ENCODE measurements at places on chromosomes 12 and 14.

DNA sequence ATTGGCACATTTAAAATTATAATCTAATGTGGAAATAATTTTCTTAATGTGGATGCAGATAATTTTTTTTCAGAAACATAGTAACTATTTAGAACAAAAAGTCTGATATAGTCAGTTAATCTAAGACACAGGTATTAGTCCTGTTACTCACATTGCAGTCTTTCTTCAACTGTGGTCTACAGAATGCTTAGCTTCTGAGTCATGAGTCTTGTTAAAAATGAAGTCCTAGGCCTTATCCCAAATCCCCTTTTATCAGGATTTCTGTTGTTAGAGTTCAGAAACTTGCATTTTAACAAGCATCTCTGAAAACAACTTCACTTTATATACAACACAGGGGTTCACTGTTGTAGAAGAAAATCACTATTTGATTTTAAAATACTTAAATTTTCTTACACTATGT, 112.2 kb downstream of the SLC16A7 start:
- no peak for DNase-seq

GRCh38 chr14:65170768-65171507, 68.6 kb upstream of the MAX start:
- no peak for DNase-seq

DNA sequence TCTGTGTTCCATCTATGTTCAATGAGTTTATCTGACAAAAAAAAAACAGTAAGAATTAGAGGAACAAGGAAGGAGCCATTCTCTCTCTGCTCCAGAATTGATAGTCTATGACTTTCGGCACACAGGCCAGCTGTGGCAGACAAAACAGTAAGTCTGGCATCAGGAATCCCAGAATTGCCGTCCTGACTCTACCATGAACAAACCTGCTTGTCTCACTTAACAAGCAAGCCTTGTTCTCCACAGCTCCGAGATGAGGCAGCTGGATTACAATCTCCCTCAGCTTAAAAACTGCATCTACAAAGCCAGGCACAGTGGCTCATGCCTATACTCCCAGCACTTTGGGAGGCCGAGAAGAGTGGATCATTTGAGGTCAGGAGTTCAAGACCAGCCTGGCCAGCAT, 153.6 kb upstream of the TMCC3 start:
- no peak for DNase-seq

GRCh38 chr14:95146079-95146771, 11.1 kb downstream of the DICER1 start:
- DNase-seq: no peak

DNA sequence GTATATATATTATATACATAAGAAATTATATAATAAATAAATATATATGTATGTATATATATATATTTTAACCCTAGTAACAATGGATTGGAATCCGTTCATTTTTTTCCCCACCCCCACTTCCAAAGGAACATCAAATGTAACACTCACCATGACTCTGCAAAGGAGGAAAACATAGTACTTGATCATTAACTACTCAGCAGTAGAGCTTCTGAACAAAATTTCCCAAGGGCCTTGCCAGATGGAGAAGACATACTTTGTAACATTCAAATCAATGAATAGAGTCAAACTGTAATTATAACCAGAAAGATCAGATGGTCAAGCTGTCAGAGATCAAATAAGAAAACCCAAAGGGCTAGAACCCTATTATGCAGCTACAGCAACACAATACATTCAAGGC, 126.0 kb upstream of the CNTN1 start:
- DNase-seq: no peak

GRCh38 chr14:103418481-103418818, 33.2 kb downstream of the MARK3 start:
- DNase-seq: no peak

GRCh38 chr12:17992002-17992656, 97.9 kb downstream of the RERGL start:
- DNase-seq: peak; percentile 51

GRCh38 chr12:20372326-20373096, 4.2 kb downstream of the PDE3A start:
- DNase-seq: no peak

DNA sequence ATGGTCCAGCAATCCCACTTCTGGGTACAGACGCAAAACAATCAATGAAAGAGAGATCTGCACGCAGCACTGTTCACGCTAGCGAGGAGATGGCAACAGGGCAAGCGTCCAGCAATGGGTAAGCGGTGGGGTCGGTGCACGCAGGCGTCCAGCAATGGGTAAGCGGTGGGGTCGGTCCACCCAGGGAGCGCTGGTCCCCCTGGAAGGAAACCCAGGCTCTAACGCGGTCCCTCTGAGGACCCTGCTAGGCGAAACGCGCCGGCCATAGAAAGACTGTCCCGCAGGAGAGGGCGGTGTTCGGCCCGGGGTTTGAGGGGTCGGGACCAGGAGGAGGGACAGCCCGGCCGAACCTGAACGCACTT, 618 bp upstream of the PGAM5 start:
- DNase-seq: no peak

DNA sequence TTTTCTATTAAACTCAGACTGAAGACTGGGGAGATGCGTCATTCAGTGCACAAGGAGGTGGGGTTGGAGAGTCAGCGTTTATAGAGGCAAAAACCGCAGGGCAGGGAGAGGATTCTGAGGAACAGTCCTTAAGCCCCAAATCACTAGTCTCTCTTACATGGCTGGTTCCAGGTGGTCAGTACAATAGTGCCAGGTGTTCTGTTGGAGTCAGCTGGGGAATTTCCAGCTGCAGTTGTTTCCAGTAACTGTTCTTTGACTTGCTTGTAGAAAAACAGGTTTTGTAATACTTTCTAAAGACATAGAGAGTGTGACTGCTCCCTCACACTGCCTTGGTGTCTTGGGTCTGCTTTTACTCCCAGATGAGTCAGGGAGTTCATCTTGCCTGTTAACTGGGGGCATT, 192.2 kb downstream of the TMTC3 start:
- DNase-seq: no peak

GRCh38 chr12:127957001-127957660, 309.8 kb upstream of the TMEM132C start:
- DNase-seq: no peak

- no peak for DNase-seq
Observed at GRCh38 chr14:100906420-100906819, 2.9 kb upstream of the RTL1 start.

DNA sequence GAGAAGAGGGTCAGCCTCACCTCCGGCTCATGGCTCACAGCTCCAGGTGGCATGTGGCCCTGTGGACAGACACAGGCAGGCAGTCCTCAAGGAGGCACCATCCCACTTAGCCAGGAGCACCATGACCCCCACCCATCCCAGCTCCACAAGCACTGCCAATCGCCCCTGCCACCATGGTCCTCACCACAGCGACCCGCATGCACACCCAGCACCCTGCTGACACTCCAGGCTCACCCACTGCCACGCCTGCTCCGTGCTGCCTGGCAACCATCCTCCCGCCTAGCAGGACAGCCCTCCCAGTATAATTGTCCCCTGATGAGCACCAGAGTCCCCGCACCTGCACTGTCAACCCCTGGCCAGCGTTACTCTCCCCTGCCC, 50.9 kb downstream of the TRPV4 start:
- DNase-seq: no peak

GRCh38 chr12:41972598-41972997, 172.1 kb downstream of the GXYLT1 start:
- DNase-seq: no peak

- DNase-seq: no peak
Observed at GRCh38 chr14:103908580-103908979, 19.7 kb upstream of the TDRD9 start.

DNA sequence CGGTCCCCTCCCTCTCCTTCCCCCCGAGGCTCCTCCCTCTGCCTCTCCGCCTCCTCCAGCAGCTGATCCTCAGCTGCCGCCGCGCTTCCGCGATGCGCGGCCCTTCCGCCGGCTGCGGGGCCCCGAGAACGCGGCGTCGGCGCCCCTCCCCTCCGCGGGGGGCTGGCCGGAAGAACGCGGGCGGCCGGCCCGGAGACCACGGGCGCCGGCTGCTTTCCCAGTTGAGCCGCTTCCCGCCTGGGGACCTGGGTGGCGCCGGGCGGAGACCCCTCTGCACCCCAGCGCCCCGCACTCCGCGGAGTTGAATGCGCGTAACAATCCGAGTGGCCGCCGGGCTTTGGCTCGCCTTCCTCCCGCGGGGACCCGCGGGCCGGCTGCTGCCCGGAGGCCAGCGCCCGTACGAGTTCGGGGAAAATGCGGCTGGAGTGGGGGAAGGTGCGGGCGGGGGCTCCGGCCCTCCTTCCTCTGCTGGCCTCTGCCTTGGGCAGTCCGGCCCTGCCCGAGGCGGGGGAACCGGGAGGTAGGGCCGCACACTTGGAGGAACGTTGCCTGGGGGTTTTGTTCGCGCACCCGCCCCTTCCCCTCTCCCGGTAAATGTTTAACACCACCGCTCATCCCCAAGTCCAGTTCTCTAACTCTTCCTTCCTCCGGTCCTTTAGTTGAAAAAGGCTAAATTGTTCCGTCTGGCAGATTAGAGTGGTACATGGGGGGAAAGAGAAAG, 393 bp upstream of the DCAF5 start:
- peak; percentile 78 for DNase-seq

- DNase-seq: no peak
Observed at GRCh38 chr14:97215263-97215969, 418.2 kb downstream of the VRK1 start.

DNA sequence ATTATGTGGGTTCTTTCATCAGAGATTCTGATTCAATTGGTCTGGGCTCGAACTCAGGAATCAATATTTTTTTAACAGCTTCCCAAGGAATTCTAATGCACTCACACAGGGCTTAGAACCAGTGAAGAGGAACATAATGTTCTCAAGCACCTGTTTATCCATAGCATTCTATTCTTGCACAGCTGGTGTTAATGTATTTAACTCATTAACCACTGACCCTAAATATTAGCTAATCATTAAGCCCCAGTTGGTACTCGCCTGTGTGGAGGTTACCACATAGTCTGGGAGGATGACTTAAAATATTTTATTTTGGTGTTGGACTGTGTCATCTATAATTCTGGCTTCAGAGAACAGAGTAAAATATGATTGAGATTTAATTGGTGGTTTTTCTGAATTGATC, 45.3 kb downstream of the LRP6 start:
- DNase-seq: no peak

DNA sequence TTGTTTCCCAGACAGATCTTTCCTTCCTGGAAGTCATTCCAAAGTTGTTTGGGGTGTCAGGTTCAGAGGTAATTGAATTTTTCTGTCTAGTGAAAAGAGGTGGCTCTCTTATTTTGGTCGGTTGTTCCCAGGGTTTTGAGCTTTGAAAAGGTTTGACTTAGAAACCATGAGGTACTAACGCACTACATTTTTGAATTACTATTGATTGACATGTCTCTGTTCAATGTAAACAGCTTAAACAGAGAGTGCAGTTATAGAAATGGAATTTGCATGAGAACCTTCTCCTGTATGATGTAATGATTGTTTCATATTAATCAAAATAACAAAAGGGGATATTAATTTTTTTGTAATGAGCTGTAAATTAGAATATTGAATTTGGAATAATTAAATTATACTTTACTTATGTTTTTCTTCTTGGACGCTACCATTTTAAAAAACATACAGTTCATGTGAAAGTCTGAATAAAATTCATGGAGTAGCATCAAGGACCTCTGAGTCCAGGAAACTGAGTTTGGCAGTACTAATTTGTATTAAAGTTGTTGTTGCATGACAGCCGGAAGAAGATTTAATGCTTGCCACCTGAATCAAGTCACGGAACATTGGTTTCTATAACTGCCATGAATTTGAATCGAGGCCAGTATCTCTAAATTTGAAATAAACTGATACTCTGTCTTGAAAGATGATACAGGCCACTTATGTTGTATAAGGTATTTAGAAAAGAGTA, 41.7 kb downstream of the NPAS3 start:
- no peak for DNase-seq

- no peak for DNase-seq
Observed at GRCh38 chr14:38205949-38206665, 1.6 kb upstream of the SSTR1 start.

DNA sequence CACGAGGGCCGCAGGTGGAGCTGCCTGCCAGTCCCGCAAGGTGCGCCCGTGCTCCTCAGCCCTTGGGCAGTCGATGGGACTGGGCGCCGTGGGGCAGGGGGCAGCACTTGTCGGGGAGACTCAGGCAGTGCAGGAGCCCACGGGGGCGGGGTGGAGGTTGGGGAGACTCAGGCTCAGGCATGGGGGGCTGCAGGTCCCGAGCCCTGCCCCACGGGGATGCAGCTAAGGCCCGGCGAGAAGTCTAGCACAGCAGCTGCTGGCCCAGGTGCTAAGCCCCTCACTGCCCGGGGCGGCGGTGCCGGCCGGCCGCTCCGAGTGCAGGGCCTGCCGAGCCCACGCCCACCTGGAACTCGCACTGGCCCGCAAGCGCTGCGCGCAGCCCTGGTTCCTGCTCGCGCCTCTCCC, 39.2 kb upstream of the P2RX7 start:
- no peak for DNase-seq

Data from NCI-H2081 treated with DMSO at 0.1 percent for 48 hours (cell line).